ENCODE measurements at places on chromosomes 3 and 15. TPM values are rescaled to one million over a fixed set of nuclear protein-coding genes. Genes with fewer than 3 reads are reported as not detected.
A peak's percentile ranks its signal among the peaks of the same experiment; 100 is the strongest.

DNA sequence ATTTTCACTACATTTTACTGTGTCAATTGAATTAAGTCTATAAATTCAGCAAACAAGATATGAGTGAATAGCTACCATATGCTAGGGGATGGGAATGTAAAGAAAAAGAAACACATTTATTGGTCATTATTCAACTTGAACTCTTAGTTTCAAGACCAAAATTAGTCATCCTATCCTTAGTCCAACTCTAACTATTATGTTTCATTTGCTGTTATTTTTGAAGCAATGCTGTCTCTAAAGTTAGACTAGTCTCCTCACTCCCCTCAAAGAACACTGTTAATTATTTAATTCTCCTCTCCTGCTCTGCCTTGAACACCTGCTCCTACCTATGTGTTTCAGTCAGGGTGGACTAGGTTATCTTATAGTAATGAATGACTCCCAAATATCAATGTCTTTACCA is 920.9 kb downstream of the TUSC7 start:
- DNase-seq = no peak

NANOGP8 gene
- total RNA-seq = not detected

DNA sequence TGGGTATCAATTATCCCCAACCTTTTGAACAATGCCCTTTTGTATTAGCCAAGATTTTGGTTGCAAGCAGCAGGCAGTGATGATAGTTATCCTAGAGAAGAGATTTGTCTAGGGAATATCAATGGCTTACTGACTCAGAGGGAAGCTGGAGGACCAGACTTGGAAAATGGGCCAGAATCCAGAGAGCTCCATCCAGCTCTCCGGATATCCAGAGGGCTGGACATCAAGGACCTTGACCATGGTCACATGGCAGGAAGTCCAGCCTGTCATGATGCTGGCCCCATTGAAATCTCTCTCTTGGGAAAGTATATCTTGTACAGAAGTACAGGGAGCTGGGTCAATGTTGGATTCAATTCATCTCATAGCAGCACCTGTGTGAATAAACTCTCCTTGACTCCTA is 148.5 kb upstream of the PDZRN3 start:
- DNase-seq = no peak

DNA sequence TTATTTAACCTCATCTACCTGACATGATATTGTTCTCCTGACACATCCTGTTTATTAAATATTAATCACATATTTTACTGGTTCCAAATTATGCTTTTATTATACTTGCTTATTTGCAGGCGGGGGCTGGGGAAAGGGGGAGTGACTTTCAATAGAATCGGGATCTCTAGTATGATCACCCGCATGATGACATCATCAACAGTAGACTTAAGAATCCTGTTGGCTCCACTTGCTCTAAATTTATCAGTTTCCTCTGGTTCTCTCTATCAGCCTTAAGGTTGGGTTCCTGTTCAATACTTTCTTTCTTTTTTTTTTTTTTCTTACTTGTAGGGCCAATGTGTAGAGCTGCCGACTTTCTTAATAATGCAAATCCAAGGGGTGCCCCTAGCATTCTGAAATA is 317.5 kb downstream of the BCHE start:
- DNase-seq = no peak

GRCh38 chr3:43034200-43034599 is 55.1 kb downstream of the GASK1A start:
- DNase-seq = no peak

GALK2 gene
- 26.2 TPM for total RNA-seq

GRCh38 chr3:191387441-191388077 is 57.2 kb upstream of the UTS2B start:
- no peak for DNase-seq

DNA sequence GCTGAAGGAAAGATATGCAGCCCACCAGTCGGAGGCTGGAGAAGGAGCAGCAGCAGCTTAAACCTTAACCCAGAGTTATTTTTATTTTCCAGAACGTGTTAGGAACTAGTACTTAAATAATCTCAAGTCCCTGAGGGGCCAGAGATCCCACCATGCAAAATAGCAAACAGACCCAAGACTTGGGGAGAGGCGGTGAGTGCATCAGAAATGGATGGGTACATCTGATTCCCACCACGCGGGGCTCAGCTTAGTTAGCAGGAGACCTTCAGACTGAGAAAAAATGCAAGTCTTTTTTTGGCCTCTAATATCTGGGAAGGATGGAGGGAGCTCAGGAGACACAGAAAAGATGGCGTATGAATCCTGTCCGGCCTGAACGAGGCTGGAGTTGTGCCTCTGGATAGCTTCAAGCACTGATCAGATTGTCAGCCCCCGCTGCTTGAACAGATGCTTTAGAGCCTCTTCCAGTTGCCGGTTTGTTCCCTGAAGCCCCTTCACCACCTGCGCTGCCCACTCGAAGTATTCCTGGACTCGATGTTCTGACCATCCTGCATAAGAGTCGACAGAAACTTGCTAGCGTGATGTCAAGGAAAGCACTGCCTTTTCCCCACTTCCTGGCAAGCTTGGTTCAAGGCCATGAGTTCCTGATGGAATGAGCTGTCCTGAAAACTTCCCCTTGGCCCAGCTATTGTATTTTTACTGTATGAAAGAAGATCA is 1.3 kb downstream of the HDDC3 start:
- DNase-seq = no peak

AHSG gene
- 1.9 TPM for total RNA-seq

DNA sequence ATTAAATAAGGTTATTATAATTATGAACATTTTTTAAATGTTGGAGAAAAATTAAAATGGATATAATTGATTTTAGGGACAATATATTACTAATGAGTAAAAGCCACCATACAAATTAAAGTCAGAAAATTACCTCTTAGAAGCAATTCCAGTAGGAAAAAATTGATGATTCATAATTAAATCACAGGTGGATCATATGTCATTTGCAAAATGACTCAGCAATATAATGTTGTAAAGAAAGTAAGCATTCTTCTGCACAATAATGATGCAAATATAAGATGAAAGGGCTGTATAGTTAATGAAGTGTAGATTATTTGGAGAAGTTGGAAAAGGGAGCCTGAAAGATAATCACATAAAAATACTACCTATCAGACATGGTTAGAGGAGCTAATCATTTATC is 25.8 kb downstream of the ZPLD1 start:
- DNase-seq = no peak

GRCh38 chr3:15982667-15983196 is 185.0 kb upstream of the ANKRD28 start:
- no peak for DNase-seq

RPP25 gene
- total RNA-seq = 0.79 TPM

KY gene
- total RNA-seq = not detected

DNA sequence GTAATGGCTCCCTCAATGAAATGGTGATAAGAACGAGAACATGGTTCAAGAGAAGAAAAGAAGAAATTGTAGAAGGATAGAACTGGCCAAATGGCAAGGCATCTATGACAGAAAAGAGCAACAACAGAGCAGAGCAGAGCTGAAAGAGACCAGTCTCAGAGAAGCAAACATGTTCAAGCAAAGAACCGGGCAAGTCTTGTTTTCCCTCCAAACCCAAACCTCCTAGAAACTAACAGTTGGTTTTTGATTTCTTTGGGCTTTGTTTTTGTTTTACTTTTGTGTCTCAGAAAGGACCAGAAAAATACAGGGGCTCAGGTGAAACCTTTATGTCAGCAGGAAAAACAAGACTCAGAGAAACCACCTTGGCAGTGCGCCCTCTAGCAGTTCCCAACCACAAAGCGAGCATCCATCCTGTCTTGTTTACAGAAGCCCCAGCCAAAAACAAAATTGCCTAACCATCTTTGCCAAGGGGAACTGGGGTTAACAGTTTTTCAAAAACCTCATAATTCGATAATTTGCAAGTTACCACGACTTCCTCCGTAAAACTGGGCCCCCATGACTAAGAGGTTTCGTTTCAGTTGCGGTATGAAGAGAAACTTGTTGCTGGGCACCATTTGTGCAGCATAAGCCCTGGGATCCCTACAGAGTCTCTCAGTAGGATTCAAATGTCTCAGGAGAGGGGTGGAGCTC is 159.2 kb upstream of the SLC24A5 start:
- DNase-seq = no peak

DNA sequence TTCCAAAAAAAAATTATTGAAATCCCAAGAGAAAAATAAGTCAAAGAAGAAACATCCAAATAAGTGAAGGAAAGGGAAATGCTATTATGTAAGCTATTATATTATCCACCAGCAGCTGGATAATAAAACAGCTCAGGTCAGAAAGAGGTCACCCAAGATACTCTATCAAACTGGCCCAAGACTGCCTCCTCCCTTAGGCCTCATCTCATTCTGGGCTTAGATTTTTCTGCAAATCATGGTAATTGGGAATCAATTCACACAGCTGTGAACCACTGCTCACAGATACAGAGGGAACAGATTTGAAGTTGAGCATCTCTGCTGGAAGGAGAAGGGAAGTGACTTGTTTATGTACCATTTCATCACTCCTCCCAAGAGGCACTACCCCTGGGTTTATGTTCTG is 294.6 kb upstream of the DPPA4 start:
- DNase-seq = no peak

DNA sequence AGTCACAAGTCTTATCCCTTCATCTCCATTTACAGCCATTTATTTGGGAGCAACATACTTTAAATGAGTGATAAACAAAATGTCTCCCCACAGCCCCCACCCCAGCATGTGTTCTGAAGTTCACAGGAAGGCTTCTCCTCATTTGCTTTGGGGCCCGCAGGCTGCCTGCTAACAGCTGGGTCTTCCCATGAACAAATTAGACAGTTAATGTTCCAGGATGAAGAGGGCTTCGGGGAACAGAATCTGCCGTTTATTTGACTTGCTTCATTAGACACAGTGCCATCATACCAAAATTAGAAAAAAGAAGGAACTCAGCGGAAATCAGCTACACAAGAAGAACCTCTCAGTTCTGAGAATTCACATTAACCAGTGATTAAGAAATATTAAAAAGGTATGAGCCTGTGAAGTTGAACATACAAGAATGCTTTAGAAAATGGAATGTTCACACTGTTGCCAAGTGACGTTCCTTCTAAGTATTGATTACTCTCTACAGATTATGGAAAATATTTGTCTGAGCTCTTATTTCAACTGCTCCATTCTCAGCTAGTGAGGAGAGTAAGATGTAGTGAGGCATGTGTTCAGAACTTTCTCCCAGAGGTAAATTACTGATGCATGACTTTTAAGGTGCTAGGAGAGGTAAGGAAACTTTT is 107.5 kb upstream of the THBS1 start:
- DNase-seq = no peak

- DNase-seq = peak; percentile 50
These were observed 8.2 kb upstream of the ZNF589 start for GRCh38 chr3:48232734-48233133.

ZPLD1 gene
- total RNA-seq = not detected

GRCh38 chr3:57179580-57180410 is 14.6 kb upstream of the IL17RD start:
- DNase-seq = no peak

MNS1 gene
- total RNA-seq = not detected

TTLL3 gene
- 94.9 TPM for total RNA-seq

DNA sequence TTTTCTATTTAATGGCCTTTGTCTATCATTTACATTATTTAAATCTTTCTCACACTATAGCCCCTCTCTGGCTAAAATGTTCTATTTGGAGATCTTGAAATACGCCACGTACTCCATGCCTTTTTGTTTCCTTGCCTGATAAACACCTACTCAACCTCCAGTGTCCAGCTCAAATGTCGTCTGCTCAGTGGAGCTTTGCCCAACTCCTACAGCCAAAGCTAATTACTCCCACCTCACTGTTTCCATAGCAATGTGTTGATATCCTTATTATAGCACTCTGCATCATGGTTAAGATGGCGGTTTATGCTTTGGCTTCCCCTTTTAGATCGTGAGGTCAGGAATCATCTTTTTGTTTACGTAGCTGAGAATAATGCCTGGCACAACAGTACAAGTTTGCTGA is 55.9 kb downstream of the NGLY1 start:
- no peak for DNase-seq

DNA sequence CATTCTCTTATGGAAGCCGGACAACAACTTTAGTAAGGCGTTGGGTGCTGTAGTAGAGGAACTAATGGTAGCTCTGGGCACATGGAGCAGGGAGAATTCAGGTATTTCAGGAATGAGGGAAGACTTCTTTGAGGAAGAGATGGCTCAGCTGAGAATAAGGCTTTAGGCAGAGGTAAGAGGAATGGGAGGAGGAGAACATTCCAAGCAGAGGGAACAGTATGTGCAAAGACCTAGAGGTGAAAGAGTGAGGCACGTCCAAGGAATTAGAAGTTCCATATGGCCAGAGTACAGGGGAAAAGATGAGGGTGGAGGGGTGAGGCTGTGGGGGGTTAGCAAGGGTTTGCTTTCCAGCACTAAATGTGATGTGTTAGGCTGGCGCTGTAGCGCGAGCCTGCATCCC is 1.6 kb upstream of the SV2B start:
- no peak for DNase-seq

SLC9A9 gene
- 14.1 TPM for total RNA-seq

DNA sequence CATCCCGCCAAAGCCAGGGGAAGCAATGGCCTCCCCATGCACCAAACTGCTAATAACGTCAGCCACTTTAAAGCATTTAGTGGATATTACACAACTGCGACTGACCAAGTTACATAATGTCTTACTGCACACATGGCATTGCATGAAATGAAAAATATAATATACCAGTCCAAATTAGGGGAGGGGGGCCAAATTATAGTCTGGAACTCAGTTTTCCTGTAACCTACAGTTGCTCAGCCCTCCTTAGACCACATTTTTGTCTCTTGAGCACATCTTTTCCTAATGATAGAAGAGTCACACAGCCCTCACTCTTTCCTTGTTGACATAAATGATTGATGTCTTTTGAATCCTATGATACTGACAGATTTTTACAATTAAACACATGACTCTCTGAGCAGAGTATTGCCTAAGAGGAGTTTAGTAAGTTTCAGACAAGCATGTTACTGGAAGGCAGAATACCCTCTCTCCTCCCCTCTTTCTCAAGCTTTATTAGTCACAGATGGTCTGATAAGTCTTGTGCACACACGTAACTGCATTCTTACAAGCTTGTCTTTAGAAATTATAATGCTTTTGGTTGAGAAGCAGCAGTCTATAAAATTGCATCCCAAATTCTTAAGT is 1.1 kb upstream of the PLD1 start:
- no peak for DNase-seq

DNA sequence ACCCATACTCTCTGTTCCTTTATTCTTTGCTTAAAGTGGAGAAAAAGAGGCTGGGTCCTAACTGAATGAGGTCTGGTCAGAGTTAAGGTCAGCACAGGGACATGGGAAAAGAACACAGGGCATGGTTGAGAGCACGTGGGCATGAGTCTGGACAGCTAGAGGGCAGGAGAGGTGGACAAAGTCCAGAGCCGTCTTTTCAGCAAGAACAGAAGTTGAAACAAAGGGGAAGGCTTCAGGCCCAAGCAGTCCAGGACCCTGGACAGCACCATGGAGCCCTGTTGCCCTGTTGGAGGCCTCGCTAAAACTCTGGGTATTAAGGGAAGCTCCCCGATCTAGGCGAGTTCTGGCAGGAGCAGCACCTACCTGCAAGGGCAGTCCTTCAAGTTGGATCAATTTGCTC is 50.7 kb downstream of the XYLB start:
- no peak for DNase-seq

- no peak for DNase-seq
These were observed 2.5 kb downstream of the FEM1B start for GRCh38 chr15:68279779-68280753.

- no peak for DNase-seq
These were observed 6.7 kb downstream of the C3orf22 start for GRCh38 chr3:126551839-126552687.

XCR1 gene
- 0.08 TPM for total RNA-seq

FAM227B gene
- total RNA-seq = 7.6 TPM

GRCh38 chr3:188583341-188584161 is 429.6 kb downstream of the LPP start:
- DNase-seq = no peak

CSTA gene
- not detected for total RNA-seq

GRCh38 chr15:64044300-64045100 is 1.8 kb downstream of the DAPK2 start:
- DNase-seq = no peak

All from T-cell (primary cell).